ENCODE measurements at places on chromosomes 5 and 9.

DNA sequence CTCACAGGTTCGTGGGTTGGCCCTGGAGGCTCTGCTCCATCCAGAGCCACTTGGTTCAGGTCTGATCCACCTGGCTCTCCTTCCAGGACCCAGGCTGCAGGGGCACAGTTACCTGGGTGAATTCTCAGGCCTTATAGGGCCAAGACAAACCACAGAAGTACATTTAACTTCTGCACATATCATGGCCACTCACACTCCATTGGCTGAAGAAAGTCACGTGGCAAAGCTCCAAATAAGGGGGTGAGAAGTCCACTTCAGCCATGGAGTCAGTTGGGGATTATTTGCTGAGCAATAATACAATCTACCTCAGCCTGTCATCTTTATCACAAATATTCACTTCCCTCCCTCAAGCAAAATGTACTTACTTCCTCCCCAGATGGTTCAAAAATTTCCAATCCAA is 83.6 kb downstream of the MACROH2A1 start:
- DNase-seq, result no peak

DNA sequence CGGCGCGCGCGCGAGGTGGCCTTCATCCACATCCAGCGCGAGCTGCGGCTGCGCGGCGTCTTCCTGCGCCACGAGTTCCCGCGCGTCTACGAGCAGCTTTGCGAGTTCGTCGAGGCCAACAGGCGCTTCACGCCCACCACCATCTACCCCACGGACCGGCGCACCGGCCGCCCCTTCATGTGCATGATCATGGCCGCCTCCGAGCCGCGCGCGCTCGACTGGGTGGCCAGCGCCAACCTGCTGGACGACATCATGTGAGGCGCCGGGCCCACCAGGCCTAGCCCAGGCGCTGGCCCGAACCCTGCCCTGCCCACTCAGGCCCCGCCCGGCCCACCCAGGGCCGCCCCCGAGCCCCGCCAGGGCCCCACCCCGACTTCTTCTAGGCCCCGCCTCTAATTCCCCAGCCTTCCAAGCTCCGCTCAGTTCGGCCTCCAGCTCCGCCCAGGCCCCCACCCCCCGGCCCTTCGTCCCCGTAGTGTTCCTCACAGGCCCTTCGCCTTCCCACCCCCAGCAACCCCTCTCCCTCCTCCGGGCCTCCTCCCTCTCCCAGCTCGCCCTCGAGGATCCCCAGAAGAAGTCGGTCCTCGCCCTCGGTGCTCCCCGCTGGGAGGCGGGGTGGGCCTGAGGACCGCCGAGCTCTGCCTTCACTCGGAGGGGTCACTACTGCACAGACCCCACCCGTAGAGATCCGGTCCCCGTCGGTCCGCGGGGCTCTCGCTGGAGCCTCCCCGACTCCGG is 2.0 kb upstream of the PHPT1 start:
- DNase-seq, result no peak

- DNase-seq, result no peak
Observed at GRCh38 chr9:70352802-70353201, 61.7 kb downstream of the KLF9 start.

DNA sequence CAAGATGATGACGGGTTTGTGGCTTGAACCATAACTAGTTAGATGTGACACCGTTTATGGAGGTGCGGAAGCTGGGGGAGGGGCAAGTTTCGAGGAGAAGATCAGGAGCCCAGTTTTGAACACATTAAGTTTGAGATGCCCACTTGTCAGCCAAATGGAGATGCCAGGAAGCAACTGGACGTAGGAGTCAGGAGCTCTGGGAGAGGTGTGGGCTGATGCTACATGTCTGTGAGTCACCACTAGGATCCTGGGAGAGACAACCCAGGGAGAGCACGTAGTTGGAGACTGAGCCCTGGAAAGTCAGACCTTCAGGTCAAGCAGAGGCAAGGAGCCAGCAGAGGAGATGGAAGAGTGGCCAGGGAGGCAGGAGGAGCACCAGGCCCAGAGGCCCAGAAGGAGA is 48.8 kb upstream of the SLC25A51 start:
- DNase-seq, result no peak

- no peak for DNase-seq
Observed at GRCh38 chr5:142769251-142769792, 855 bp upstream of the ARHGAP26 start.

- DNase-seq, result no peak
Observed at GRCh38 chr5:148825716-148826052, 727 bp upstream of the ADRB2 start.

DNA sequence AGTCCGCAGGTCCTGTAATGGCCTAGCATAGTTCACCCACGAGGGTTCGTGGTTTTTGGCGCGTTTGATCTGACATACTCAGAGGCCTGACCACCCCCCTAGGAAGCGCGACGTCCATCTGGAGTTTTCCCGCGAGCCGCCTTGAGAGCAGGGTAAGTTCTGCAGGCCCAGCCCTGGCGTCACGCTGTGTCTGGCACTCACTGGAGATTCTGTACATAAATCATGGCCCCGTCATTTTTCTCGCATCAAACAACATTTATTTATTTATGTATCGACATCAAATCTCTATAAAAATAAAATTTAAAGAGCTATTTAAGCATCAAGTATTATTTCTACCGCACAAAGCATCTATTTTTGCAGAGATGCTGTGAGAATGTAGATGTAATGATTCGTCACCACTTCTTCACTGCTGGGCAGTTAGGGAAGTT is 437 bp upstream of the TRIM41 start:
- no peak for DNase-seq

DNA sequence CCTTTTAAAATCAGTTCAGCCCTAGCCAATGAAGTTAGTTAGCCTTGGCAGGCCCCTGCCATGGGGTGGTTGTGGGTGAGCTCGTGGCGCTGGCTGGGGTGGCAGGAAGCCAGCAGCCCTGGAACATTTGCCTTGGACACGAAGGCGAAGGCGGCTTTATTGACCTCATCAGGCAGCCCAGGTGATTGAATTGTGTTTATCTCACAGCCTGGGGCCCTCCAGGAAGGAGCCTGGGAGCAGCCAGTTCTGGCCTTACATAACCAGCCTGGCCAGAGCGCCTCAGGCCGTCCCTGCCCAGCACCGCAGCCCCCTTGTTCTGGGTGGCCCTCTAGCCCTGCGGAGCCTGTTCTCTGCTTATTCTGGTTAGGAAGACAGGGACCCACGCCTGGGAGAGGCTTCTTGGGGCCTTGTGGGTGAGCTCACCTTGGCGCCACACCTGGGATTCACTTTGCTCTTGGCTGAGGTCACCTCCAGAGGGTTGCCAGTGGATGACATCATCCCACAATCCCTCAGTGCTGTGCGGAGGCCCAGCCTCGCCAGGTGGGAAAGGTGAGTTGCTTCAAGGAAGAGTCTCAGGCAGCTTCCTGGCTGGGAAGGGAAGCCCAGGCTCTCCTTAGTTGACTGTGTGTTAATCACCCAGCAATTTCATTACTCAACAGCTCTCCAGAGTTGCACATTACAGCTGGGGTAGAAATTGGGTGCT is 54.4 kb upstream of the RPL26L1 start:
- no peak for DNase-seq

GRCh38 chr5:24444414-24444813 is 200.4 kb downstream of the CDH10 start:
- DNase-seq, result no peak
